SJCRH30 (cell line): ENCODE measurements at places on chromosomes 13 and 19. TPM values are rescaled to one million over a fixed set of nuclear protein-coding genes. Genes with fewer than 3 reads are reported as not detected.

The ZFP30 gene
- total RNA-seq: 25.3 and 29.7 TPM in 2 replicates

The ZNF615 gene
- total RNA-seq: 10.4 and 11.4 TPM in 2 replicates

GRCh38 chr19:342801-343421, 1.7 kb downstream of the MIER2 start:
- no peak for DNase-seq

DNA sequence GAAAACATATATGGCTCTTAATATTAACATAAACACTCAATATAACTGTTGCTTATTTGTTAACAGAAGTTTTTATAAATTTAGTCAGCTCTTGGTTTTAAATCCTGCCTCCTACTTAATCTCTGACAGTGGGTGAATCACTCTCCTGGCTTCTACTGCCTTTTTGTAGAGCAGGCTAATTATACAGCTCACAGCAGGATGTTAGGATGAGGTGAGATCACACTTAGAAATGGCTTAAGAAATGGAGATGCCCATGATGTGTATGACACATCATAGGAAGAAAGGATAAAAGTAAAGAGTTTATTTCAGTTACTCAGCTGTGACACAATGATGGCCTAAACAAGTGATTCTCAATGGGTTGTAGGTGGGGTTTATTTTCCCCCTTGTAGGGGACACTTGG, 345.6 kb downstream of the SPRY2 start:
- DNase-seq: peak; percentile 16

DNA sequence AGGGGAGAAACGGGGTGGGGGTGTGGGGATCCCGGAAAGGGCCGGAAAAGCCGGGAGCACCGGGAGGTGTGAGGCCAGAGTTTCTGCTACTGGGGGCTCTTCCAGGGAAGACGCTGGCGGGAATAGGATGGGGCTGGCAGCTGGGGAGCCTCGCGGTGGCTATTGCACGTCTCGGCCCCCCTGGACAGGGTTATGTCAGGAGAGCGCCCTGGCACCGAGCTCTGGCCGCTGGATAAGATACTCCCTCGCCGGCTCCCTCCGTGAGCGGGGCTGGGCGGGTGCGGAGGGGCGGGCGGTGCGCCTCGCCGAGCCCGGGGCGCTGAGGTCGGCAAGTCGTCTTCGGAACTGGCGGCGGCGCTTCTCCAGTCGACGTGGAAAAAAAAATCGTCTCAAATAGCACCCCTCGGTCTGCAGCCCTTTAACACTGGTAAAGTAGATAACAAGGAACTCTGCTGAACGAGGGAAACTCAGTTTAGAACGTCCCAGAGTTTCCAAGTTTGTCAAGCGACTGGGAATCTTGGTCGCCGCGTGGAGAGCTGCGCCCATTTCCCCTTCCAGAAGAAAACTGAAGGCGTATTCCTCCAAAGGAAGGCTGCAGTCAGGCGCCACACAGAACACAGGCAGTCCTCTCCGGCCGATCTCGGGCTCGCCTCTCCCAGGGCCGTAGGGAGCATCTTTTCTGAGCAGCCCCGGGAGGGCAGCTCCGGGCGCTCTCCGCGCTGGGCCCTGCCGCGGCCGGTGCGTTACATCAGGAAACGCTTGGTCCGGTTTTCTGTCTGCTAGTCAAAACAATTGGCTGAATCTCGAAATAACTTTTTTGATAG, 115.1 kb downstream of the KCNRG start:
- no peak for DNase-seq

GRCh38 chr13:42968906-42969305, 23.1 kb downstream of the EPSTI1 start:
- no peak for DNase-seq

The ZNF610 gene
- total RNA-seq: 4.0 and 4.4 TPM in 2 replicates

The NXNL1 gene
- not detected in 2 replicates for total RNA-seq
